ENCODE measurements at places on chromosomes 7 and 10. TPM values are rescaled to one million over a fixed set of nuclear protein-coding genes. Genes with fewer than 3 reads are reported as not detected.

DNA sequence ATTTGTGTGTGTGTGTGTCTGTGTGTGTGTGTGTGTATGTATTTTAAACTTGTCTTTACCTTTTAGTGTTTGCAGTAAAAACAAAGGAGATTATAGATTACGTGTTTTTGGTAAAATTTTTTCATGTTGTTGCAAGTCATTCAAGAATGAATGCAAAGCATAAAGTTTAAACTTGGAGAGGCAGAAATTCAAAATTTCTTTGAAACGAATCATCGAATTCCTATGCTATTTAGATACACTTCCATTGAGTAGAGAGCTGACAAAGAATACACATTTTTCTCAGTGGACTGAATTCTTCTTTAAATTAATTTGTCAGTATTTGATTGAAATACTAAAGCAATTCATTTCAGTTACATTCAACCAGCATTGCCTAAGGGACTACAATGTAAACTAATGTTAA, 66.0 kb upstream of the HDAC9 start:
- DNase-seq, result no peak

GRCh38 chr10:23310404-23310803, 34.2 kb downstream of the C10orf67 start:
- DNase-seq, result no peak

DNA sequence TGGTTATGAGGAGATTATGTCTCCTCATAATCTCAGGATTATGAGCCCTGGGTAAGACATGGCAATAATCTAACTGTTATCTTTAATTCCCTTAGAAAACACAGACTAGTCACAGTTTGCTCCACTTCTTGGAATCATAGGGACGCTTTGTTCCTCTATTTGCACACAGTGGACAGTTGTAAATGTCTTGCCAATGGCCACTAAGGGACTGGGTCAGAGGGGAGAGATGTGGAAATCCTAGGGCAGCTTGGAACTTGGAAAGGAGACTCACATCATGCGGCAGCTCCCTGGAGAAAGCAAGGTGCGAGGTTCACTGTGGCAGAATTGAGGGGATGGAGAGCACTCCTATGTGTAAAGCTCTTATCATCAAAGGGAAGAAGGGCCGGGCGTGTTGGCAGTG, 266.1 kb downstream of the PRPF18 start:
- no peak for DNase-seq

DNA sequence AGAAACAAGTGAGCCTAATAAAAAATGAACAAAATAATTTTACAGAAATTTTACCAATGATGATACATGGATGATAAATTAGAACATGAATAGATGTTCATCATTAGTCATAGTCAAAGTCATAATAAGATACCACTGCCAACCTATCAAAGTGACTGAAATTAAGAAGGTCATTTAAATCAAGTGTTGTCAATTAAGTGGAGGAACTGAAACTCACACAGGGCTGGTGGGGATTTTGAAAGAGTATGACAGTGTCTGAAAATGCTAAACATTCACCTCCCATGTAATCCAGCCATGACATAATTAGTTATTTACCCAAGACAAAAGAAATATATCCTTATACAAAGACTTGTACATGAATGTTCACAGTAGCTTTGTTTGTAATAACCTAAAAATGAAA, 57.1 kb upstream of the DYNC1I1 start:
- DNase-seq, result no peak

GRCh38 chr10:35458500-35459448, 122.5 kb downstream of the CCNY start:
- DNase-seq, result no peak

- DNase-seq, result no peak
Observed at GRCh38 chr7:101728128-101728527, 89.3 kb upstream of the CUX1 start.

GRCh38 chr10:130438861-130439260, 302.7 kb downstream of the GLRX3 start:
- no peak for DNase-seq

- no peak for DNase-seq
Observed at GRCh38 chr7:137354961-137355360, 11.4 kb upstream of the PTN start.

DNA sequence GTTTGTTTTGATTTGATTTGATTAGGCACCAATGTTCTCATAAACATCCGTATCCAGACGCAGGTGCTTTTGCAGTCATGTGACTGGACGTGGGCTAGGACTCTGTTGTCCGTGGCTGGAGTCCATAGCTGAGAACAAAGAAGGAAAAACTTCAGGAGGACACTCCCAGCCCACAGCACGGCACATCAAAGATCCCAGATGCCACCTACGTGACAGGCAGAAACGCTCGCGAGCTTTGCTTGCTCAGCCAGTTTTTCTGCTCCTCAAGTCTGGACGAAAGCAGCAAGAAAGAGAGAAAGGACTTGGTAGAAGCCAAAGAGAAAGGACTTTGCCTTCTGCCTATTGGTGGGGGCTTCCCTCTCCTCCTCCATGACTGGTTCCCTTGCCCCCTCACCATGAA, 6.9 kb upstream of the ZKSCAN1 start:
- no peak for DNase-seq

GRCh38 chr7:34064519-34065158, 159.3 kb downstream of the BMPER start:
- DNase-seq, result no peak

DNA sequence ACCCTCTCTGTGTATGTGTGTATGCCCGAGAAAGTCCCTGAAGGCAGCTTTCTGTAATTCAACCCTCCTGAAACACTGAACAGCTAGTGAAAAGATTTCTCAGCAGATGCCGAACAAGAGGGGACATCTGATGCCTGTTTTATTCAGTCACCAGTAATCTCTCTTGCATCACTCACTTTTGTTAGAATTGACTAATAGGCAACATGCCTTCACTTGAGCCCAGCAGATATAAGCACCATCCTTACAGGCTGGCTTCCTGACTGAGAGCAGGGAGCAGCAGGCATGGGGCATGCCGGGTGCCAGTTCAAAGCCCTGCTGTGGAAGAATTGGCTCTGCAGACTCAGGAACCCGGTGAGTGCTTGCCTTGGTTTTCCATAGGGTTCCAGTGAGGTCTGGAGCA, at the start of gene ABCA13:
TSS of gene ABCA13 (plus strand) at position 257 of the 400 bp plus-strand sequence. CDS start at position 283, 26 bp downstream.
- no peak for DNase-seq

DNA sequence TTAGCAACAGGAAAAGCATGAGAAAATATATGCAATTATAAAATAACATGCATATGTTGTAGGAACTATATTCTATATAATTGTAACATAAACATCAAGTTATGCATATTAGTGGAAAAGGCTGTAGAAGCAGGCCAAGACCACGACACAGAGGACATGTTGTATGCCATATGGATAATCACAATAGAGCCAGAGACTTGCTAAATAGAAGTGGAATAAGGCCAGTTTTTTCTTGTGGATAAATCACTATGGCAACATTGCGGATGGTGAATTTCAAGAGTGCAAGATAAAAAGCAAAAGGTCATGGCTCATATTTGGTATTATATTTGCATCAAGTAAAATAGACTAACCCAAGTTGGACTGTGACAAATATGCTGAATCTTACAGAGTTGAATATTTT, 93.0 kb downstream of the PCDH15 start:
- no peak for DNase-seq

DNA sequence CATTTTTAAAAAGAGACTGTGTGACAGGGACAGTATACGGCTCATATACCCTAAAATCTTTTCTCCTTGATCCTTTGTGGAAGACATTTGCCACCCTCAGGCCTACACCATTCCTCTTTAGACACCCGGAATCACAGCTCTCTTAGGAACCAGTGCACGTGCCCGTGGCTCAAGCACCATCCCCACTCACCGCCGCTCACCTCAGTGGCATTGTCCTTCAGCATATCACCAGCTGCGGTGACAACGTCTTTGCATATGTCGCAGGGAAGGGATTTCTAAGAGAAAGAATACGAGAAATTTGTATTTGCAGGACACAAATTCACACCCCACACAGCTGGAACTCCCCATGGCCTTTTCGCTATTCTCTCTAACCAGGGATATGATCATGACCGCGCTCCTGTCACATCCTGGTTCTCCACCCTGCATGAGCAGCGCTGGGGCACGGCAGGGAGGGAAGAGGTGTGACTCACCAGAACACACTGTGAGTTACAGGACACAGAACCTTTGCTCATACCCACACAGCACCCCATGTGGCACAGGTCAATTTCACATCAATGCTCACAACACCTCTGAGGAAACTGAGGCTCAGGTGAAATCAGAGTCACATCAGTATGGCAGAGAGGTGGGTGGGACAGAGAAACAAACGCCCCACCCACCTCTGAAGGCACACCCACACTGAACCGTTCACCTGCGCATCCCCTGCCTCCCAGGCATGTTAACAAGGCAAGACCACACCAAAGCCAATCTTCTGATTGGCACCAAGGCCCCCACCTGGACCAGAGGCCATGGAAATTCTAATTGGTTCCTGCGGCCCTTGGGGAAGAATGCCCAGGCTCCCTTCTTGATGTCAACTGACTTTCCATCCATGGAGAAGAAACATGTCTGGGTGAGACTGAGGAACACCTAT, 19.2 kb downstream of the PSAP start:
- DNase-seq, result peak; percentile 84

DNA sequence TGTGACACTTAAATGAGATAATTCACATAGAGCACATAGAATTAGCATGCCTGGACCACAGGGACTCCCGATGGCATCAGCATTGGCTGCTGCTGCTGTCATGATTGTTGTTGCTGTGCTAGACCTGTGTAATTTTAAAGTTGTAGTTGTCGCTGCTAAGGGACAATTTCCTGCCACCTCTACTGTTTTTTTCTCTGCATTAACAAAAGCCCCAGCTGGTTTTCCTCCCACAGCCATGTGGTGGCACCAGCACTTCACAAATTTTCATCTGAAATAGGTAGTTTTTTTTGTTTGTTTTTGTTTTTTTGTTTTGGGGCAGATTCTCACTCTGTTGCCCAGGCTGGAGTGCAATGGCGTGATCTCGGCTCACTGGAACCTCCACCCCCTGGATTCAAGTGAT, 25.4 kb upstream of the PRXL2A start:
- peak; percentile 71 for DNase-seq

GRCh38 chr10:12338981-12339380, 10.4 kb upstream of the CAMK1D start:
- no peak for DNase-seq

DNA sequence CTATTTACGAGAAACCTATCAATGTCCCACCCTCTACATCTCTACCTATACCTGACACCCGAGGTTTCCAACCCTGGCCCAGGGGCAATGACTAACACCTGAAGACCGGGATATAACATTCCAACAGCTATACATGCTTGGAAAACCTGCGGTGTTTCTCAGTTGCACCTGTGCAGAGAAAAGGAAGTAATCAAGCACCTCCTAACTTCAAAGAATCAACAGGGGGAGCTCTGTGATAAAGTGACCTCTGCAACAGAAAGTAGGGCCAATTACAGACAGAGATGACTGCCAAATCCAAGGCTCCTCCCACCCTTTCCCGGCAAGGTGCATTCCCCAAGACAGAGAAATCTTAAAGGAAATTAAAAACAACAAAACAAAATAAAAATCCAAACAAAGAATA, 41.3 kb downstream of the CCDC6 start:
- DNase-seq, result peak; percentile 24

DNA sequence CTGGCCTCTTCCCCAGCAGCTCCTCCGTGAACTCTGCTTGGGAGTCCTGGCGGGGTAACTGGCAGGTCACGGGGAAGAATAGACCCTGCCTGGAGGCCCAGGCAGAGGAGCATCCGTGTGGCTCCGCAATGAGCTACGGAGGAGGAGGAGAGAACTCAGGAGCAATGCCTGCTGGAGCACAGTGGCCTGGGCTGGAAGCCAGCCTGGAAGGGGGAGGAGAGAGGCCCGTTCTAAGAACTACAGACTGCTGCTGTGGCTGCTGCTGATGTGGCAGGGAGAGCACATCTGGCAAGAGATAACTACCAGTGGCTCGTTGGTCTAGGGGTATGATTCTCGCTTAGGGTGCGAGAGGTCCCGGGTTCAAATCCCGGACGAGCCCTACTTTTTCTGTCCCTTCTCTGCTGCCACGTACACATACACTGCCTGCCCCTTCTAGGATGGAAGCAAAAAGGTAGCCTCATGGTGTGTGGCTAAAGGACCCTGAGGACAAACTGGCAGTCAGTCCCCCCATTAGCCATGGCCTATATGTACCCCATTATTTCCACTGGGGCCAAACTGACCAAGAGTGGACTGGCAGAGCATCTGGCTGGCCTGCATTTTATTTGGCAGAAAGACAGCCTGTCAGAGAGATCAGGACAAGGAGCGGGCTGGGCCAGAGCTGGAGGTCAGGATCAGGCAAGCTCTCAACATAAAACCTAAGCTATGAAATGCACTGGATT, 7.7 kb upstream of the OPN1SW start:
- peak; percentile 30 for DNase-seq

Gene ALOX5
- total RNA-seq, result not detected

Gene CALML5
- total RNA-seq, result not detected

Gene SLIT1
- total RNA-seq, result not detected

Gene NPC1L1
- total RNA-seq, result not detected

Gene SH2D4B
- not detected for total RNA-seq

Gene OR6B1
- total RNA-seq, result not detected
